NCI-H1417 (cell line): ENCODE measurements at places on chromosomes 3 and 15.

DNA sequence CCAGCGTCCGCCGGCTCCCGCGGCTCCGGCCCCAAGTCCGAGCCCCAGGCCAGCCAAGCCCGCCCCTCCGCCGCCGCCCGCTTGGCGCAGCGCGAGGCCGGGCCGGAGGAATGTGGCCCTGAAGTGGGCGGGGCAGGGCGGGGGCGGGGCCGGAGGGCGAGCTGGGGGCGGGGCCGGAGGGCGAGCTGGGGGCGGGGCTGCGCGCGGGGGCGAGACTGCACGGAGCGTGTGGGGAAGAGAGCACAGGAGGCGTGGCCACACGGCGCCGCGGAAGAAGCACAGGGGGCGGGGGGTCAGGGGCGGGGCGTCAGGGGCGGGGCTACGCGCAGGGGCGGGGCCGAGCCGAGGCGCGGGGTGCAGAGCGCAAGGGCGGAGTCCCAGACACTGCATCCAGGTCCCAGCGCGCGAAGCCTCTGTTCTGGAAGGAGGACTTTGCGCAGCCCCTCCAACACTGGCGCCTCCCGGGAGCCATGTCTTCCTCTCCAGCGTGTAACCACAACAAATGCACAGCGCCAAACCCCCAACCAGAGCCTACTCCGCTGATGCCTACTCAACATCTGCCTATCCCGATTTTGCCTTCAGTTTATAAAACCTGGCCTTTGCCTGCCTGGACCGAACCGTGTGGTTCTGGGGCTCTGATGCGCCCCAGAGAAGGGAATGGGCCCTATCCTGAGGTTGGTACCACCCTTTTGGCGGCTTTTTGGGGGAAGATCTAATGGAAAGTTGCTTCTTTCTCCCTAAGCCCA is 105.5 kb downstream of the IQSEC1 start:
- DNase-seq: no peak

GRCh38 chr15:70093481-70094319 is 4.0 kb downstream of the TLE3 start:
- DNase-seq: peak; percentile 44

DNA sequence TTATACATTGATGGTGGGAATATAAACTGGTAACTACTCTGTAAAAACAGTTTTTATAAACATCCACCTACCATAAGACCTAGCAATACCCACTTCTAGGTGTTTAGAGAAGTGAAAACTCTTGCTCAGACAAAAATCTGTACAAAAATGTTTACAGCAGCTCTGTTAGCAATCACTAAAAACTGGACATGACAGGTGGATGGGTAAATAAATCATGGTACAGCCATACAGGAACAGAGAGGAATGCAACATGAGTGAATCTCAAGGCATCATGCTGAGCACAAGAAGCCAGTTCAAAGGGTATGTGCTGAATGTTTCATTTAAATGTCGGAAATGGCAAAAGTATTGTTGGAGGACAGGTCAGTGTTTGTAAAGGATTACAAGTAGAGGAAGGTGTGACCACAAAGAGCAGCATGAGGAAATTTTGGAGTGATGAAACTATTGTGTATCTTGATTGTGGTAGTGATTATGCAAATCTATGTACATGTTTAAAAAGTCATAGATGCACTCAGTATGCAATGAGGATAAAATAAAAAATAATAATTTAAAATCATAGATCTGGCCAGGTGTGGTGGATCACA is 2.8 kb upstream of the RNU5A-1 start:
- no peak for DNase-seq

GRCh38 chr3:11570789-11571495 is 72.8 kb downstream of the VGLL4 start:
- DNase-seq: no peak

- no peak for DNase-seq
Measured at GRCh38 chr3:128077202-128077624, 25.0 kb downstream of the SEC61A1 start.

- no peak for DNase-seq
Measured at GRCh38 chr15:39665629-39666250, 84.9 kb downstream of the THBS1 start.

- DNase-seq: peak; percentile 1
Measured at GRCh38 chr15:75307778-75308390, 25.2 kb downstream of the GOLGA6D start.

GRCh38 chr3:165522386-165522785 is 314.8 kb downstream of the BCHE start:
- no peak for DNase-seq

- DNase-seq: no peak
Measured at GRCh38 chr3:64099316-64099715, 76.0 kb upstream of the PSMD6 start.

DNA sequence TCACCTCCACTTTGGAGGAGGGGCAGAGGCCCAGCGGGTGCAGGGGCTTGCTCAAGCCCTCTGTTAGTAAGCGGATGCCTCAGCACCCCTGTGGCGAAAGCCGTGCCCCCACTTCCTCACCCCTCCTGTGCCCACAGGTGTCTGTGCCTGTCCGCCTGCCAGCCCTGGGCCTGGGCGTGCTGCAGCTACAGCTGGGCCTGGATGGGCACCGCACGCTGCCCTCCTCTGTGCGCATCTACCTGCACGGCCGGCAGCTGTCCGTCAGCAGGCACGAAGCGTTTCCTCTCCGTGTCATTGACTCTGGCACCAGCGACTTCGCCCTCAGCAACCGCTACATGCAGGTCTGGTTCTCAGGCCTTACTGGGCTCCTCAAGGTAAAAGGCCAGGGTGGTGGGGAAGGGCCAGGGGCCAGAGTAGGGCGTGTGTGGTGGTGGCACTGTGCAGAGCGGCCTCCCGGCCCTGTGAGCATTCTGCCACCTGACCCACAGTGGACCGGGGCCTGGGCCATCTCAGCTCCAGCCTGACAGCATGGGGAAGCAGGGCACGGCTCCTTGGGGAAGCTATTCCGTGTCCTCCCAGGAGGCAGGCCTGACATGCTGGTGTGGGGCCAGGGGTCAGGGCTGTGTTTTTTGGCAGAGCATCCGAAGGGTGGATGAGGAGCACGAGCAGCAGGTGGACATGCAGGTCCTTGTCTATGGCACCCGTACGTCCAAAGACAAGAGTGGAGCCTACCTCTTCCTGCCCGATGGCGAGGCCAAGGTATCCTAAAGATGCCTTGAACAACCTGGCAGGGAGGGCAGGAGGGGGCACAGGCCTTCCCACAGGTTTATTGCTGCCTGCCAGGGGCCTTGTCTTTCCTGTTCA is 9.0 kb downstream of the MAN2A2 start:
- DNase-seq: no peak

DNA sequence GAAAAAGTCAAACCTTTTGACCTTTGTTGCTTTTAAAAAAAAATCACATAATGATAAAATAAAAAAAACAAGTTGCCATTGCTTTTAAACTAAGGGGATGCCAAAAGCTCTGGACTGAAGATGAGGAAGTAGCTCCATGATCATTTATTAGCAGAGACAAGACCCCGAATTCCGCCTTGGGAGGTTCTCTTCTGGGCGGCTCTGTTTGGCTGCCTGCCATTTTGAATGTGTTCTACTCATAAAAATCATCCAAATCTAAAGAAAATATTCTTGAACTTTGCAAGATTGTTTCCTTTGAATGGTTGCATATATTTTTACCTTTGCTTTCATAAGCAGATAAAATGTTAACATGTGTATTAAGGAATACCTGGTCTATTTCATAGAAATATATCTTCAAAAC is 63.8 kb downstream of the NCEH1 start:
- no peak for DNase-seq

DNA sequence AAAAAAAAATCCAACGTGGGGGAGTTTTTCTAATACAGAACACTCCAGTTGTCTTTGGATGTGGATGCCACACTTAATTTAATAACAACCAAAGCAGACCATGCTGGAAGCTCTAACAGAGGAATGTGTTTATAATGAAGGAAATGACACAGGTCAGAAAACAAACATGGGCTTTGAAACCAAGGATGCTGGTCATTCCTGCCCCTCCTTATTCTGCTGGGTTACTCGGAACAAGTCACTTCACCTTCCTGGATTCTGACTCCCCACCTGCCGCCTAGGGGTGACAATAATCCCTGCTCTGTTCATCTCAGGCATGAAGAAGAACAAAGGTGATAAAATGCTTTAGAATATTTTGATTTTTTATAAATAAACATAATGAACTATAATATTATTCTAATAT is 240.9 kb upstream of the ADAMTS9 start:
- DNase-seq: no peak
